ENCODE measurements at places on chromosomes 4 and X.

- DNase-seq, result no peak
Observed at GRCh38 chrX:17814557-17814956, 46.5 kb downstream of the RAI2 start.

GRCh38 chrX:124406294-124407014 lies 60.1 kb downstream of the SH2D1A start:
- DNase-seq, result peak; percentile 31

- no peak for DNase-seq
Observed at GRCh38 chr4:123120473-123120872, 198.1 kb upstream of the NUDT6 start.

- no peak for DNase-seq
Observed at GRCh38 chrX:23736030-23736429, 7.0 kb downstream of the ACOT9 start.

DNA sequence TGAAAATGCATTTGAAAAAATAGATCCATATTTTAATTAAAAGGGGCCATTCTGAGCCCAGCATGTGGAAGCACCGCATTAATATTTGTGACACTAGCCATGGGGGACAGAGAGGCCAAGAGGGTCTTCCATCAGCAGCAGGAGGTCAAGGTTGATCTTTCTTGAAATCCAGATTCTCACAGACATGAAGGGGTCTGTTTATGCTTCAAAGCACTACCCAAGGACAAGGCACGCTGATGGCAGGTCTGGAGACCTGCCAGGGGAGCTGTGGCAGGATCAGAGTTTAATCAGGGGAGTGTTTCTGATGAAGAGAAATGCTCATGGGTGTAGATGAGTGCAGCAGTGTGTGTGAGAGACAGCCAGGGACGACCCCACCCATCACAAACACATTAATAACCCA lies 243.3 kb downstream of the LDB2 start:
- no peak for DNase-seq

DNA sequence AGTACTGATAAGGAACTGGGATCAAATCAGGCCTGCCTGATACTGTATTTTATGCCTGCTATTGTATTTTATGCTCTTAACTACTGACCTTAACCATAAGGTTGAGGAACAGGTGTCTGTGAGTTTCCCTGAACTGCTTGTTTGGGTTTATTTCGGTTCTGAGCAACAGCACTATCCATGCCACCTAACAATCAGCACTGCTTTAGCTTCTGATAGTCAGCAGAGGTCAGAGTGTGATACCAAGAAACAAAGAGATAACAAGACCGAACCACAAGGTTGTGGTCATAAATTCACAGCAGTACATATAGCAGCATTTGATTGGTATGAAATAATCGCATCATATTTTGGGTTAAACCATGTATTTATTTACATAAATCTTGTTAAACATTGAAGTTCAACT lies 362.2 kb downstream of the FGF13 start:
- DNase-seq, result no peak

DNA sequence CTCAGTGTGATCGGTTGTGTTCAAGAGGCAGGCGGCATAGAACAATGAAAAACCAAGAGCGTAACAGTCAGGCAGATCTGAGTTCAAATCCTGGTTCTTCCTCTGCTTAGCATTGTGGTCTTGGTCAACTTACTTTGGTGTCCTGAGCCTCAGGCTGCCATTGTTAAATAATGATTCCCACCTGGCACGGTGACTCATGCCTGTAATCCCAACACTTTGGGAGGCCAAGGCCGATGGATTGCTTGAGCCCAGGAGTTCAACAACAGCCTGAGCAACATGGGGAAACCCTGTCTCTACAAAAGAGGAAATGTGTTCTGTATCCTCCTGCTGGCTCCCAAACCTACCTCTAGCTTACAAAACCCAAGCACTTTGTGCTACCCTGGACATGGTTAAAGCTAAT lies 129.0 kb upstream of the STX18 start:
- no peak for DNase-seq

GRCh38 chrX:136754651-136755050 lies 26.1 kb downstream of the ARHGEF6 start:
- DNase-seq, result no peak

GRCh38 chrX:150587585-150588503 lies 19.4 kb downstream of the MTM1 start:
- DNase-seq, result no peak

GRCh38 chrX:103883533-103883932 lies 51.5 kb upstream of the RAB9B start:
- no peak for DNase-seq

DNA sequence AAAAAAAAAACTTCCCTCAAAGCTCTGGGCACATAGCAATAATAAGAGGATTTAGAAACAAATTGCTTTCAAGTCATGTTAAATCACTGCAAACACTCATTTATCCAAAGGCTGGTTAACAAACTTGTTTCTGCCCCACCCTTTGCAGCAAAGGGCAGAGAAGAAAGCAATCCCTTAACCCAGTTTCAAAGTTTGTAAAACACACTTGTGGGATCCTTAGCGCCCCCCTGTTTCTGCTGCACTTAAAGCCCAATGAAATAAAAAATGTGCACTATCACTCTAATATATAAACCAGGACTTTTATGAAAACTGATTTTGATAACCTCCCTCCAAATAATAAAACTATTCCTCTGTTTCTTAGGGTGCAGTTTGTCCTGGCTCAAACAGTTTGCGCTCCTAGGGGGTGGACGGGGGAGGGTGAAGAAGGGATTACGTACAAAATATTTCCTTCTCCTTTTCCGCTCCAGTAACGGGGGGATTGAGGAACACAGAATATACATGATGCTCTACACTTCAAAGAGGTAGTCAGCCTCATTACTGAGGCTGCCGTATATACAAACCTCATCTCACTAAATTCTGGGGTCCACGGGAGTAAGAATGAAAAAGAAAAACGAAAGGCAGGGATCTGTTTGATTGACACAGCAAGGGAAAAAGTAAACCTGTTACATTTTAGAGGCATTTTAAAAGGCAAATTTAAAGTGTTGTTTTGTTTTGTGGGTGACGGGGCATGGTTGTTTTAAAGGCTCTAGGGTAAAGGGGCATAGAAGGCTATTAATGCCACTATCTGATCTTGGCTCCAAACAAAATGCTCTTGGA lies 3.1 kb upstream of the PCDH10 start:
- no peak for DNase-seq

- DNase-seq, result no peak
Observed at GRCh38 chr4:3879681-3880614, 113.8 kb downstream of the ADRA2C start.

DNA sequence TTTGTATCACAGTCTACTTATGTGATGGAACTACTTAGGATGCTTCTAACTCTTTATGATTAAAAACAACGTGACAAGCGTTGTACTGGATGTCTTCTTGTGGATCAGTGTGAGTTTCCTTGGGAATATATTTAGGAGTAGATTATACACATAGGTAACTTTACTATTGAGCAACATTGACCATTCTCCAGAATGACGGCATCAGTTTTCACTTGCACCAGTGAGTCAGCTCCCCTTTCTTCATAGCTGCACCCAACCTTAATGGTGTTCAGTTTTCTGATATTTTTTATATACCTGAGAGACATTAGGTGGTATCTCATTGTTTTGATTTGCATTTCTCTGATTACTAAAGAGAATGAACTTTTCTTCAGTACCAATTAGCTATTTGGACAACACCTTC lies 343.9 kb downstream of the ADGRL3 start:
- DNase-seq, result no peak

DNA sequence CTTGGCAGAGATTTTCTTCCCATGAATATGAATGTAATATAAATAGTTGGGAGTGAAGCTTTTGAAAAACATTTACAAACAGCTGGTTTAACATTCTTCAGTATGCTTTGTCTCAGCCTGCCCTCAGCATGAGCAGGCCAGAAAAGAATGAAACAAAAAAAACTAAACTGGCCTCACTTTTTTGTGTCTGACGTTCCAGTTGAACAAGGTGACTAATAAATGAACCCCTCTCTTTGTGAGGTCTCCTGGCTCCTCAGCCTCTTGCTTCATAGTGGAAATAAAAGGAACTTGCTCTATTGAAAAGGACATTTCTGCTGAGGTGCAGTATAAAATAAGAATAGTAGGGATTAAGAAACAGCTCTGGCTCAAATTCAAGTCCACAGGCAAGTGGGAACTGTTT lies 9.4 kb downstream of the CHST7 start:
- DNase-seq, result no peak

DNA sequence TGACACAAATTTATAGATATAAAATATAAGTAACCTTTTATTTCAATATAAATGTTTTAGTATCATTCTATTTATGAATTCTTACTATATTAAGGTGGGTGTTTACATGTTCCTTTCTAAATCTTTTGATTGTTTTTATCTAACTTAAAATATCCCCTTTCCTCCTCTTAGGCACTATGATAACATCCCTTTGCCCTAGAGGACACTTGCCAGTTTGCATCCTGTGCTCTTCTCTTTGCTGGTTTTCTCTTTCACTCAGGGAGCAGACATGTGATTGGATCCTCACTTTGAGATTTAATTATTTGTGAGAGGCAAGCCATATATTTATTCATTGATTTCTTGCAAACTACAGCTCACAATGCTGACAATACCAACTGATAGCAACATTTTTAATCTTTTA lies 16.2 kb downstream of the LRIT3 start:
- no peak for DNase-seq

DNA sequence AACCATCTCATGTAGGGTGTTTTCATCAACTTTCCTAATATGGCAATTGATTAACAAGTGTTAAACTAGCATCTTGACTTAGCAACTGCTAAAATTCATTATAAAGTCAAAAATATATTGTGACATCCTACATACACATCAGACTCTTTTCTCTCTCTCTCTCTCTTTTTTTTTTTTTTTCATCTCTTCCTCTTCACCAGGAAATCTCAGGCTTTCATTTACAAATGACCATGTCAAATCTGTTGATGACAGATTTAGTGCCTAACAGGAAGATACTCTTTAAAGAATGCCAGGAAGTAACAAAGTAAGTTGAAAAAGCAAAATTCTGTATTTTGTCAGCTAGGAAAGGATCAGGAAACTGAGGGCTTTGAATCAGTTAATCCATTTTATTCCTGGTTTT lies 365.5 kb downstream of the PCDH7 start:
- no peak for DNase-seq

DNA sequence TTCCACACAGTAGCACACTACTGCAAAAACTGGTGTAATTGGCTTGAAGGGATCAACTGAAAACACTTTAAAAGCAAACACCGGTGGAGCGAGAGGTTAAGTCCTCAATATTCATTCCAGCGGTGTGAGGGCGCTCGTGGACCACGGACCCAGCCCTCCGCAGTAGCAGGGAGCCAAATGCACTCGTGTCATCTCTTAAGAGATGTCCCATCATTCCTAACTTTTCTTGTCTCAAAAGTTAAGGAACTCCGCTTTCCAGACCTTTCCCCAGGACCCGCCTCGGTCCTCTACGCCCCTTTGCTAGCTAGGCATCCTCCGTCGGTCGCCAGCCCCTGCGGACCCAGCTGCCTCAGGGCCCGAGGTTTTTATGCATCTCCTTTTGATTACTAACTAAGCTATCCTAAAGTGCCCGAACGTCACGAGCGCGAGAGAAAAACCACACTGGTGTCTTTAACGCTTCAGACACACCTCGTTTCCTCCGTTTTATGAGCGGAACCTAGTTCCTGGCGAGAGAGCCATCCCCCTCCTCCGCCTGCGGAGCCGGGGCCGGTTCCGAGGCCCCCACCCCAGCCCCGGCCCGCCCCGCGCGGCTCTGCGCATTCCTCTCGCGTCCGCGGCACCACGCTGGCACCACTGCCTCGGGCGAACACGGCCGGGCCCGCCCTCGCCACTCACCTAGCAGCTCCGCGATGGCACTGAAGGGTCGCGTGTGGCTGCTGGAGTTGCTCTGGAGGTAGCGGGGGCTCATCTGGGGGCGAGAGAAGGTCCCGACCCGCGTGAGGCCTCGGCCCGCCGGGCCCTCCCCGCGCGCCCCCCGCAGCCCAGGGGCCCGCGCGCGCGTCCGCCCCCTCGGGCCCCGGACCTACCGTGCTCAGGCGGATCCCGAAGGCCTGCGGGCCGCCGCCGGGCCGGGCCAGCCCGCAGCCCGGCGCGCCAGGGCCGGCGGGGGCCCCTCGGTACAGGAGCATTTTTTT lies 723 bp downstream of the MORC4 start:
- peak; percentile 16 for DNase-seq

DNA sequence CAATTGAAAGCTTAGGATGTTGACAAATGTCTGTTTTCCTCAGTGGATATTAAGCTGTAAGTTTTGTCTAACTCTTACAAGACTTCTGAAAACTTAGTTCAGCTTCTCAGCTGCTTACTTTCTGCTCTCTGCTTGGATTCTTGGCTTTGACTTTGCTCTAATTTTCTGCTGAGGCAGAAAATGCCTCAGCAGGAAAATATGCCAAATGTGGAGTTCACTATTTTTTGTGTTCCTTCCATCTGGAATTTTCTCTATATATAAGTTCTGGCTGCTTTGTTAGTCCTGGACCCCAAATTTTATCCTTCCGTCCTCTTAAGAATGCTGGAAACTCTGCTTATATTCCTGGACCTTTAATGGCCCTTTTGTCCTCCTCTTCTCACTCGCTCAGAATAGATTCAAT lies 352.6 kb upstream of the NWD2 start:
- DNase-seq, result no peak

DNA sequence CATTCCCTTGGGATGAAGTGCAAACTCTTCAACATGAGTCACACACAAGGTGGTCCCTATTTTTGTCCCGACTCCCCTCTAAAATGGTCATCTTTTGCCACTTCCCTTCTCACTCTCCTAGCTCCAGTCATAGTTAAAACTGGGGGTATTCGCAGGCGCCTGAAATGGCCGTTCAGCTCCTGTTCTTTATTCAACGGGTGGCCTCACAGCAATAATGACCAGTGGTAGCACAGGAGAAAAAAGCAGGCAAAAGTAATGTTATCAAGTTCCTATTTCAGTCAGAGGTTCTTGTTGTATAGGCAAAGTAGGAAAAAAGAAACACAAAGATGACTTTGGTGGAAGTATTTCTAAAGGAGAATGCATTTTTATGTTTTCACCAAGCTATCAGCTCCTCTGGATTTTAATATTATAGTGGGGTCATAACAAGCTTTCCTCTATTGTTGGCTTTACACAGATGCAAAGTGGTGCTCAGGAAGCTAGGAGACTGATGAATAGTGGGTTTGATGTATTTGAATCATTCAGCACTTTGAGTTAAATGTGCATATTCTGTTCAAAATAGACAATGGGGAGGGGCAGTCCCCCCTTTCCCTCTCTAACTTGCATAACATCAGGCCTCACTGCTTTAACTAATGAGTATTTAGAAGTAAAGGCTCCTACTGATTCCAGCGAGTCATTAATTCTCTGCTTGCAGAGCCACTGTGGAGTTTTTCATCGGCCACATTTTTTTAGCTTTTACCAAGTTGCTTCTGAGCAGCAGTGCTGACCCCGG lies 171.2 kb upstream of the NDP start:
- no peak for DNase-seq

- peak; percentile 21 for DNase-seq
Observed at GRCh38 chrX:21985332-21985777, 44.8 kb downstream of the SMS start.

All from stimulated activated CD8-positive, alpha-beta memory T cell treated with anti-CD3 and anti-CD28 coated beads, Interleukin-2, amount 100 ng/mL, for 1 hour (primary cell).